ENCODE measurements at places on chromosomes 4 and X. TPM values are rescaled to one million over a fixed set of nuclear protein-coding genes. Genes with fewer than 3 reads are reported as not detected.

DNA sequence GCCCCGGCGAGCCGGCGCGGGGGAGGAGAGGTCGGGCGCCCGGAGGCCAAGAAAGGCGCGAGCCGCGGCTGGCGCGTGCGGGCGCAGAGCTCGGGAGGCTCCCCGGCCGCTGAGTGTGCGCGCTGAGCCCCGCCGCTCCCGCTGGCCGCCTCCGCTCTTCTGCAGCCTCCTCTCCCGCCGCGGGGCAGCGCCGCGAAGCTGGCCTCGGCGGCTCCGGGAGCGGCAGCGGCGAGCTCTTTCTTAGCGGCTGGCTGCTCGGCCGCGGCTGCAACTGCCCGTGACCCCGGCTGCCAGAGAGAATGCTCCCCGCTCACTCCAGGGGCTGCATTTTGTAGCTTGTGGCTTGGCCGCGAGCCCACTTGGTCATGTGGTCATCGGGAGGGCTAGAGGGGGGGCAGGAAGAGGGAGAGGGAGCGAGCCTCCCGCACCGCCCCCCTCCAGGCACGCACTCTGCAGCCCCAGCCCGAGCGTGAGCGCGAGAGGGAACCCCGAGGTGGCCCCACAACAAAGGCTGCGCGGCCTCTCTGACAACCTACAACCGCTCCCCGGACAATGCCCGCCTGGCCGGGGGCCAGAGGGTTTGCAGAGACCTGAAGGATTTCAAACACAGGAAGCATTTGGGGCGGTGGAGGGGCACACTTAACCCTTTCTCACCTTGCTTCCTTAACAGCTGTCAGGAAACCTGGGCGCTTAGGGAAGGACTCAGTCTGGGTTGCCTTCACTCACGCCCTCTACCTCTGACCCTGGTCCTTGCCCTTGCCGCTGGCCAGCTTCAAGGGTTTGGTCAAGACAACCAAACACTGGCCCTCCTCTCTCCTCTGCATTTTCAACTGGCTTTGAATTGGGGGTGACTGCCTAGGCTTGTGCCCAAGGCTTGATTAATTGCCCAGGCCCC, at the start of gene APLN:
Gene APLN, minus strand, starts transcription at position 305 of the 895 bp plus-strand sequence. CDS start 326 bp downstream, outside the sequence.
- DNase-seq, result peak; percentile 80
- no peak within 1 kb of the TSS for H3K27ac ChIP-seq
- peaks cover 45% of the 10 kb centered on the region for H3K4me1 ChIP-seq
- H3K27me3 ChIP-seq, result peaks cover 44% of the 10 kb centered on the region
- H3K36me3 ChIP-seq, result no peaks in the 10 kb centered on the region
- peak within 1 kb of the TSS; percentile 50 for H3K4me3 ChIP-seq

DNA sequence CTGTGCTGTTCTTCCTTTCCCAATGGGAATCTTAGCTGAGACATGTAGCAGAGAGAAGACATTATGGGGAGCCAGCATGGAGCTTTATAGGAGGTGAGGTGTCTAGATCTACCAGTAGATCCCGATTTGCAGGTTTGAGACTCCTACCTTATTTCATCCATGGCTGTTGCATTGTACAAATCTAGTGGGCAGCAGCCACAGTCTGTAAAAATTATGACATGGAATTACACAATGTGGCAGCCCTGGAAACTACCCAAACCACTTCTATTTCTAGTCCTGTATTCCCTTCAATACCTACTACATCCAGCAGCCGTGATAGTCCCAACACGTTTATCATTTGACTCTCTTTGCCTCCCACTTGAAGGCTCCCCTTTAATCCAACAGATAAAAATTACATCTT, 8.1 kb downstream of the ATP7A start:
- DNase-seq, result no peak
- no peaks in the 10 kb centered on the region for H3K36me3 ChIP-seq
- H3K27me3 ChIP-seq, result no peaks in the 10 kb centered on the region
- no peaks in the 10 kb centered on the region for H3K4me1 ChIP-seq
- H3K4me3 ChIP-seq, result no peak overlapping the region

- peaks cover 29% of the 10 kb centered on the region for H3K36me3 ChIP-seq
- H3K4me1 ChIP-seq, result 0 out of 2 replicates have a peak, but pooled peaks cover 8% of the 10 kb centered on the region
- peak overlapping the region; percentile 56 for H3K27ac ChIP-seq
- no peaks in the 10 kb centered on the region for H3K27me3 ChIP-seq
- no peak for DNase-seq
- H3K4me3 ChIP-seq, result no peak overlapping the region
Observed at GRCh38 chr4:70958681-70959080, 34.8 kb upstream of the DCK start.

GRCh38 chr4:14018191-14018853, 390.8 kb upstream of the BOD1L1 start:
- DNase-seq, result no peak
- no peak overlapping the region for H3K4me3 ChIP-seq
- no peaks in the 10 kb centered on the region for H3K27me3 ChIP-seq
- H3K27ac ChIP-seq, result no peak overlapping the region
- H3K4me1 ChIP-seq, result no peaks in the 10 kb centered on the region

DNA sequence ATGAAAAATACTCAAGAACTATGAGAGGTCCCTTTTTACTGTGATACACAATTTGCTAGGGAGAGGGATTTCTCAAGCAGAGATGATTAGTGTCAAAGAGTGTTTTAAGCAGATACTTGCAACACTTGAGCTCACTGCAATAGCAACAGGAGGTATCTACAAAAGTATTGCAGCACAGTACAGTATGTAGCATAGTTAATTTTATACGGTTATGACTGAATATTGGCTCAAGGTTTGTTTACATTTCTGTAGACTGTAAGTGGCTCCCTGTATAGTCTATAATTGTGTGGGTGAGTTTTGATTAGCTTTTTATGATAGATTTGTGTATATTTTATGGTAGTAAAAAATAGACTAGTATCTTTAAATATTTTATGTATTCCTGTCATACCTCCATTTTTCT, 1177.2 kb downstream of the TECRL start:
- H3K27me3 ChIP-seq, result no peaks in the 10 kb centered on the region
- H3K4me1 ChIP-seq, result no peaks in the 10 kb centered on the region
- no peak for DNase-seq
- H3K27ac ChIP-seq, result no peak overlapping the region
- no peak overlapping the region for H3K4me3 ChIP-seq

DNA sequence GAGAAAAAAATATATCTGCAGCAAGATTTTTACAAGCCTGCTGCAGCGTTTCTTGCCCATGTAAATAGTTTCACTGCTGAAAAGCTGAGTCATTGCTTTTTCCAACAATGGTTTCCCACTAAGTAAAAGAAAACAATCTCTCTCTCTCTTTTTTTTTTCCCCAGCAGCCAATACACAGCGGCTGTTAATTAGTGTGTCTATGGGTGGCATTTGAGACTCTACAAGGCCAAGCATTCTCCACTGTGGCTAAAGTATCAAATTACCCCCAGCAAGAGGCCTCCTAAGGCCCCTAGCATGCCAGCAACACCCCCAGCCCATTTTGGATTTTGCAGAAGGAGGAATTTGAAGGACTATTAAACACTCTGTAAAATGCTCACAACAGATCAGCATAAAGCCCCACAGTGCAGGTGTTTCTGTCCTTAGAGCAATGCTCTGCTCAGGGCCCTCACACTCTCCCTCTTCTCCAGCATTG, 837.4 kb downstream of the TRIML1 start:
- no peak for DNase-seq
- no peak overlapping the region for H3K4me3 ChIP-seq
- H3K27me3 ChIP-seq, result no peaks in the 10 kb centered on the region
- no peak overlapping the region for H3K27ac ChIP-seq

GRCh38 chr4:108036213-108036612, 46.5 kb downstream of the HADH start:
- H3K4me3 ChIP-seq, result no peak overlapping the region
- no peak overlapping the region for H3K27ac ChIP-seq
- DNase-seq, result no peak
- H3K36me3 ChIP-seq, result no peaks in the 10 kb centered on the region
- no peaks in the 10 kb centered on the region for H3K4me1 ChIP-seq
- no peaks in the 10 kb centered on the region for H3K27me3 ChIP-seq

- DNase-seq, result no peak
- no peaks in the 10 kb centered on the region for H3K27me3 ChIP-seq
- H3K36me3 ChIP-seq, result no peaks in the 10 kb centered on the region
- no peak overlapping the region for H3K27ac ChIP-seq
- no peaks in the 10 kb centered on the region for H3K4me1 ChIP-seq
Observed at GRCh38 chrX:42119076-42119475, 195.7 kb upstream of the CASK start.

DNA sequence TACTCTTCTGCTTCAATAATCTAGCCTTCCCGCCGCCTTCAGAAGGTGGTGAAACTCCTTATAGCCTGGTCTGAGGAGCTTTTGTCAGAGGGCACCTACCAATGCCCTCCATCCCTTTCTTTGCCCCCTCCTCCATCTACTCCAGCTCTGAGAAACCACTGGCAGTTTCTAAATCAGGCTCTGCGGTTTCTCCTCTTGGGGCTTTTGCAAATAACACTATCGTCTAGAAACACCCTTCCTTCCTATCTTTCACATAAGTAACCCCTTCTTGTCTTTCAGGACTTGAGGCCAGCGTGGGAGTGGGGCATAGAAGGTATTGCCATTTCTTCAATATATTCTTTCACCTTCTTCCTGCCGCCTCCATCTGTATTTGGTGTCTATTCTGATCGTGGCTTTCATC, 1.2 kb upstream of the EFHC2 start:
- no peak for DNase-seq
- no peaks in the 10 kb centered on the region for H3K36me3 ChIP-seq
- peaks cover 7% of the 10 kb centered on the region for H3K27me3 ChIP-seq
- H3K27ac ChIP-seq, result no peak overlapping the region
- H3K4me3 ChIP-seq, result no peak overlapping the region
- no peaks in the 10 kb centered on the region for H3K4me1 ChIP-seq

GRCh38 chr4:163923092-163923491, 428.6 kb downstream of the TMA16 start:
- no peaks in the 10 kb centered on the region for H3K4me1 ChIP-seq
- no peak for DNase-seq
- H3K27ac ChIP-seq, result no peak overlapping the region
- H3K27me3 ChIP-seq, result no peaks in the 10 kb centered on the region

DNA sequence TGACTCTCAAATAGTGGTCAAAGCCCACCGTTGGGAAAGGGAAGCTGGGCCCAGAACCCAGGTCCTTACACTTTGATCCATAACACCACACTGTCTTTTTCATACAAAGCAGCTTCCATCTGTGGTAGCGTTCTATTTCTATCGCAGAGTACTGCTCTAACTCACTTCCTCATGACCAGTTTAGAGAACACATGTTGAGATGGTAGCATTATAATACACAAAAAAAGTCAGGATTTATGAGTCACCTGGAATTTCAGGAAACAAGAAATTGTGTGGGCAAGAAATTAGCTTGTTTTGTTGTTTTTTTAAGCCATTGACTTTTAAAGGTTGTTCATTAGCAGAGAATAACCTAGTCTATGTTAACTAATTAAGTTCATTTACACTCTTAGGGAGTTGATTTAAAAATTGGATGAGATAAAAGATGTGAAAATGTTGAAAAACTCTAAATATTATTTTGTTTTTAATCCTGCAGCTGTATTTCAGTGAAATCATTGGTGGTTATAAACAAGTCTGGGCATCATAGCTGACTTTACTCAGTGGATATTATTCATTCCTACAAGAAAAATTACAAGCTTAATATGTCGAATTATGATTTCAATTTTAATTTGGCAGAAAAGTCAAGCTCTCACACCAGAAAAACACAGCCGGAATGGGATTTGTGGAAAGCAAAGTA, 1011.1 kb upstream of the HS3ST1 start:
- H3K27ac ChIP-seq, result peak overlapping the region; percentile 53
- DNase-seq, result no peak
- no peaks in the 10 kb centered on the region for H3K4me1 ChIP-seq
- no peaks in the 10 kb centered on the region for H3K36me3 ChIP-seq

DNA sequence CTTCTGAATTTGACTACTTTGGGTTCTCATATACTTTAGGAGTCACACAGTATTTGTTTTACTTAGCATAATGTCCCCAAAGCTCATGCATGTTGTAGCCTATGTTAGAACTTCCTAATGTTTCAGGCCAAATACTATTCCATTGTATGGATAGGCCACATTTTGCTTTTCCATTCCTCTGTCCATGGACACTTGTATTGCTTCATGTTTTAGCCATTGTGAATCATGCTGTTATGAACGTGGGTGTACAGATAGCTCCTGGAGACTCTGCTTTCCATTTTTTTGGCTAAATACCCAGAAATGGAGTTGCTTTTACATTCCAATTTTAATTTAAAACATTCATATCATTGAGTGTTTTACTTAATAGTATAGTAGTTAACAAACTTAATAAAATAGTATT, 54.5 kb downstream of the HTT start:
- no peak overlapping the region for H3K4me3 ChIP-seq
- H3K36me3 ChIP-seq, result peaks cover 70% of the 10 kb centered on the region
- H3K27me3 ChIP-seq, result no peaks in the 10 kb centered on the region
- no peaks in the 10 kb centered on the region for H3K4me1 ChIP-seq
- no peak for DNase-seq

DNA sequence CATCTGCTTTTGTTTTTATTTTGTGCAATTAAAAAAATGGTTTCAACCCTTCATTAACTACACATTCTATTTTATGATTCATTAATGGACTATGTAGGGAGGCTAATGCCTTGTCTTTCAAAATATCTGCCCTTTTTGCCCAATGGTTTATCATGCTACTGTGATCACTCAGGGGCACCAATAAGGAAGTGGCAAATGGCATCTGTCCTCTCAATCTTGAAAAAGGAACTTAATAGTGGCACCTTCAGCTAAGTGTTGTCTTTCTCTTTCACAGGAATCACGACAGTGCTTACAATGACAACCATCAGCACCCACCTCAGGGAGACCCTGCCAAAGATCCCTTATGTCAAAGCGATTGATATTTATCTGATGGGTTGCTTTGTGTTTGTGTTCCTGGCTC, 57.1 kb downstream of the COMMD8 start:
- no peak overlapping the region for H3K4me3 ChIP-seq
- H3K4me1 ChIP-seq, result no peaks in the 10 kb centered on the region
- H3K27ac ChIP-seq, result no peak overlapping the region
- no peak for DNase-seq
- no peaks in the 10 kb centered on the region for H3K27me3 ChIP-seq

DNA sequence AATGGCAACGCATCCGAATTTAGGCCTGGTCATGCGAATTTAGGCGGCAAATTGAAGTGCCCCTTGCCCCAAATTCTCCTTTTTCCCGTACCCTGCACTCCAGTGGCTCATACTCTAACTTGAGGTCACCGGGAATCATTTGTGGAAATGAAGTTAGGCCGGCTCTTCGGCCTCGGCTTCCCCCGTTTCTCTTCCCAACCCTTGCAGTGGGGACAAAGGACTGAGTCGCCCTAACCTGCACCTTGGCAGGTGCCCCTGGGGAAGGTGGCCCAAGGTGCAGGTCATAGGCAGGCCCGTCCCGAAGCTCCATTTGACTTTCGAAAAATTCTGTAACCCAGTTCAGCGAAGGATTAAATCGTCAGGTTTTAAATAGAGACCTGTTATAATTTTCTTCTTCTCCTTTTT, 811 bp downstream of the SRD5A3 start:
- H3K36me3 ChIP-seq, result no peaks in the 10 kb centered on the region
- no peaks in the 10 kb centered on the region for H3K4me1 ChIP-seq
- peak overlapping the region; percentile 74 for H3K27ac ChIP-seq
- H3K4me3 ChIP-seq, result peak overlapping the region; percentile 70
- DNase-seq, result no peak
- no peaks in the 10 kb centered on the region for H3K27me3 ChIP-seq

FAM149A gene
- polyA plus RNA-seq, result 0.21 TPM

HERC5 gene
- polyA plus RNA-seq, result 0.15 TPM

NDST4 gene
- not detected for polyA plus RNA-seq

GPR82 gene
- polyA plus RNA-seq, result not detected

STS gene
- 1.1 TPM for polyA plus RNA-seq

HAUS3 gene
- polyA plus RNA-seq, result 6.3 TPM

HSFX2 gene
- polyA plus RNA-seq, result 0.07 TPM

GABRG1 gene
- not detected for polyA plus RNA-seq

SSX4 gene
- not detected for polyA plus RNA-seq

LIMCH1 gene
- 1.2 TPM for polyA plus RNA-seq

DSPP gene
- not detected for polyA plus RNA-seq
